Smooth muscle cell of bladder (primary cell): ENCODE measurements at places on chromosomes 5 and 9. TPM values are rescaled to one million over a fixed set of nuclear protein-coding genes. Genes with fewer than 3 reads are reported as not detected.

The CYLC2 gene
- total RNA-seq: not detected in 2 replicates

The PDZD2 gene
- 0.43 and 0.46 TPM in 2 replicates for total RNA-seq

The ZNF366 gene
- not detected in 2 replicates for total RNA-seq

The CCL27 gene
- not detected in 2 replicates for total RNA-seq

The CATSPER3 gene
- 0.09 and 0.14 TPM in 2 replicates for total RNA-seq

The PCDHB8 gene
- 0.09 and 0.43 TPM in 2 replicates for total RNA-seq

The ZNF883 gene
- 1.2 and 1.8 TPM in 2 replicates for total RNA-seq

The RMRP gene
- total RNA-seq: 28,356 and 90,129 TPM in 2 replicates

The PHF24 gene
- under 0.01 TPM in 1 of 2 replicates, not detected in the other for total RNA-seq
